ENCODE measurements at places on chromosomes 6 and 20. TPM values are rescaled to one million over a fixed set of nuclear protein-coding genes. Genes with fewer than 3 reads are reported as not detected.

GRCh38 chr6:90406957-90407356, 110.3 kb upstream of the BACH2 start:
- no peak for DNase-seq

DNA sequence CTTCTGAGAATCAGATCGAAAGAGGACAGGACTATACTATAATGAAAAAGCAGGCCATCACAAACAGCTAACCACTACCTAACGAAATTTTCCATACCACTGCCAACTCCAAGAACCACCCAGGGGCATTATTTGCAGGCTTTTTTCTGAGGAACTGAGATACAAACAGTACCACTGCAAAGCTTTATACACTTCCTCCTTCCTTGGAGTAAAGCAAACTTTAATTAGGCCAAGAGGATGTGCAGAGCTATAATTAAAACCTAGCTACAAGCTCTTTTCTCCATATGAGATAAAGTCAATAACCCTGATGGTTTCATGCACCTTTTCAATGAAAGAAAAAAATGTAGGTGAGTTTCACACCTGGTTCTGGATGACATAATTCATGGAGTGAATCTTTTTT, 68.5 kb downstream of the ELOVL5 start:
- DNase-seq: no peak

GRCh38 chr20:63006540-63007359, at the start of gene BHLHE23:
Gene BHLHE23, minus strand, starts transcription at chr20:63006964. Its CDS starts 190 bp downstream, at chr20:63006774.
- no peak for DNase-seq

GRCh38 chr6:36803482-36803881, 35.8 kb downstream of the CPNE5 start:
- DNase-seq: no peak

- no peak for DNase-seq
These were observed 50.0 kb downstream of the CNKSR3 start for GRCh38 chr6:154460306-154461071.

- DNase-seq: no peak
These were observed 3.2 kb upstream of the ANKRD60 start for GRCh38 chr20:58231683-58232082.

GRCh38 chr6:43740961-43741764, 28.8 kb upstream of the VEGFA start:
- no peak for DNase-seq

DNA sequence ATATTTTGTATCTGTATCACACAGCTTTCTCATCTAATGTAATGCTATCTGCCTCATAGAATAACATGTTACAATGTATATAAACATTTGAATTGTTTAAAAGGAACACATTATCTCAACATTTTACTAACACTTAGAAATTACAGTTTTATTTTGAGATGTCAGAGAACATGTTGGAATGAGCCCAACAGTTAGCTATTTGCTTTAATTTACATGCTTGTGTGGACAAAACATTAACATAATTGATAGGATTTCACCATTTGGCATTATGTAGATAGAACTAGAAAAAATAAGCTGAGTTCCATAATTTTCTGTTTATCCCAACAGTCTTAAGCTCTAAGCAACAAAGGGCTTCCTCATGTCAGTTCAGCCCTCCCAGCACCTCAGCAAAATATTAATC, 330.9 kb downstream of the LMBRD1 start:
- no peak for DNase-seq

DNA sequence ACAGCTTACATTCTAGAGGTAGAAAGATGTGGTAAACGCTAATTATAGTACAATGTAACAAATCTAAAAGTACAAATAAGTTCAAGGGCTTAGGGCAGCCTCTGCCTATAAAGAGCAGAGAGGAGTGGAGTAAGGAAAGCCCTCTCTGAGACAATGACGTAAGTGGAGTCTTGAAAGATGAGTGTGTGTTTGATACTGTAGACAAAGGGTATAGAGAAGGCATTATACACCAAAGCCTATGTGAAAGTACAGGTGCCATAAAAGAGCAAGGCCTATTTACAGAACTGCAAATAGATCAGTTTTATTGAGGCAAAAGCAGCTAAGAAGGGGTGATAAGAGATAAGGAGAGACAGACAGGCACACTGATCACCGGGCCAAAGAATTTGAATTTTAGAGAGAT, 10.9 kb downstream of the GOPC start:
- no peak for DNase-seq

DNA sequence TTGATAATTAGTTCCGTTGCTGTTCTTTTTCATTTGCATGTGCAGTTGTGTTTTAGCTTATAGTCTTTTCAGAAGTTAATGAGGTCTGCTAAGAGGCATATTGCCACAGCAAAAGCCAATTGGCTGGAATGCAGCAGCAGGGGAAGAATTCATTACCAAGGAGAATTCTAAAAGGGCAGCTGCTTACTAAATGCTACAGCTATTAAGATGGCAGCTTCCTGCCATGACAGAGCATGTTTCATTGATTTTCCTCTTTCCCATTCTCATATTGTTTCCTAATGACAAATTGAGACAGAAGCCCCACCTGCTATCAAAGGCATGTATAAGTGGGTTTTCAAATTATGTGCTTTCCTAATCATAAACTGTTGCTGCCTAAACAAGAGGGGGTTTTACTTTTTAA, 66.6 kb downstream of the CLVS2 start:
- no peak for DNase-seq

DNA sequence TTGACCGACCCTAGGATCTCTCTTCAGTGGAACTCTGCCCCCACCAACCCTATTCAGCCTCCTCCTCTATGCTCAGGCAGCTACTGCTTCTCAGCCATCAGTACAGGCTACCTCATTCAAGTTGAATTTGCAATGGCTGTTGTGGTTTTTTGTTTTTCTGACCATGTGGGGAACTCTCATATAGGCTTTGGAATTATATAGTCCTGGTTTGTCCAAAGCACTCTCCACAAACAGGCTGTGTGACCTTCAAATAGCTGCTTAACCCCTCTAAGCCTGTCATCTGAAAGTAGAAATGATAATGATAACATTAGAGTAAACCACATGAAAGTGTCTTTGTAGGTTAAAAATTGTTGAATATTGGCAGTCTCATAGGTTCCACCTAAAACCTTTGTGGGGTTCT, 80.3 kb downstream of the UNC5CL start:
- DNase-seq: no peak

GRCh38 chr6:51996296-51996947, 91.0 kb downstream of the PKHD1 start:
- no peak for DNase-seq

DNA sequence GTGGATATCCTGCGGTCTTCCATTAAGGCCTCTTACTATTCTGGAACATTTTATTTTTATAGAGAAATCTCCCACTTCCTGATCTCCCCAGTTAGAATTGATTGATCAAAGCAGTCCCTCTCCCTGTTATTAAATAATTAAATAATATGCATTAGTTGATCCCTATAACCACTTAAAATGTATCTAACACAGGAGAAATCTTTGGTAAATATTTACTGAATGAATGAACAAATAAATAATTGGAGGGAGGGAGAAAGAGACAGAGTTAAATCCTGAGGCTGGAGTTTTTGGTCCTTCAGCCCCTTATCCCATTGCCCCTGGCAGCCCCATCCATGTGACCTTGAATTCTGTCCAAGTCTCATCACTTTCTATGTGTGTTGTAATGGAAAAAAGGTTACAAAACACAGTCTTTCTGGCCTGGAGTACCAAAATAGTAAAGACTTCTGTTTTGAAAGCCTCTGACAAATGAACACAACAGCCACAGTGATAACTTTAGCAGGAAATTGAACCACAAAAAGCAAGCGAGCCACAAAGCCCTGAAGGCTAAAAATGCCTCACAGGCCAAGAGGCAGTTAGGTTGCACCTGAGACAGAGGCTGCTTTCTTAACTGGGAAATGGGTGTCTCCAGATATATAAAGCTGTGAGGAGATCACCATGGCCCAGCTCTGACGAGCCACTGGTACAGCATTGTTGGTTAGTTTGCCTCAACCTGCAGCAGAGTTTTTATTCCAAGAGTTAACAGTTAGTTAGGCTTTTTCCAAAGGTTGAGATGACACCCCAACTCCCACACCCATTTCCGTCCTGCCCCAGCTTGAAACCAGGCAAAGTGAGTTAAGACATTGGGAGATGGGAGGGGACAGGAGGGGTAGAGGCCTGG, 11.3 kb downstream of the NT5E start:
- no peak for DNase-seq

DNA sequence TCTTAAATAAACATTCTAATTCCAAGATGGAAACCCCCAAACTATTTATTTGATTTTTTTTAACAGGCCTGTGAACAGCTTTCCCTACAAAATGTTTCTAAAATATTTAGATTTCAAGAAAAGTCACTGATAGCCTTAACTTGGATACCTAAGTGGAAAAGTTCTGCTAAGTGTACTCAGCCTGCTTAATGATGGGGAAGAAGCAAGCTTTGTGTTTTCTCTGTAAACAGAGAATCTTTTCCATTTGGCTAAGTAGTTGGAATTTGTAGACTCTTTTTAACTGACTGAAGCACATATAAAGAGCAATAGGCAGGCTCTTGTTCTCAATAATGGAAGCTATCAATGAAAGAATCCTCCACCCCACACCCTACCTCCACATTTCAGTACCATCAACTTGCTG, 108.2 kb downstream of the KIF6 start:
- no peak for DNase-seq

DNA sequence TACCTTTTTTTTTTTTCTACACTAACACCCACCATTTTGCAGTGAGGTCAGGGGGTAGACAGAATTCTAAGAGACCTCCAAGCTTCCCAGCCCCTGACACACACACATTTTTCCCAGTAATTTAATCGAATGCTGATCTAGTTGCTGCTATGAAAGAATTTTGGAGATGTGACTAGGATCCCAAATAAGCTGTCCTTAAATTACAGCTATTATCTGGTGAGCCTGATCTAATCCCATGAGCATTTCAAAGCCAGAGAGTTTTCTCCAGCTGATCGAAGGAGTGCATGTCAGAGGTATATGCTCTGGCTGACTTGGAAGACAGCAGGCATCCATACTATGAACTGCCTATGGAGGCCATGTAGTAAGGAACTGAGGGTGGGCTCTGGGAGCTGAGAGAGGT, 503.8 kb upstream of the MARCKS start:
- no peak for DNase-seq

GRCh38 chr6:169253337-169254238, at the start of gene THBS2:
Gene THBS2, minus strand, starts transcription at chr6:169253846. Its CDS starts 3,062 bp downstream, at chr6:169250784.
- DNase-seq: no peak

DNA sequence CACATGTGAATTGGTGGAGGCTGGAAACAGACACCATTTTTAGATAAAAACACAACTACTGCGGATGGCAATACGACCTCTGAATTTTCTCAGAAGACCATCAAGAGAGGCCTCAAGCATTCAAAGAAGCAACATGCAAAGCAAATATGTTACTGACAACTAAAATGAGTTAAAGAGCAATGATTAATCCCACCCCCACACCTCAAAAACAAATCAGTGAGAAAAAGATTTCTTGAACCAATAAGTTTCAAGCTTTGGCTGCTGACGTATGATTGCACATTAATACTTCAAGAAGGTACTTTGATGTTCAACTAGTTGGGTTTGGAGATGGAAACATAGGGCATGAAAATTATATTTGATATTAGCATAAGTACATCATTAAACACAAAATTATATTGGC, 982 bp downstream of the MMUT start:
- DNase-seq: no peak

GRCh38 chr20:46688151-46689081, 828 bp downstream of the TP53RK start:
- DNase-seq: no peak

DNA sequence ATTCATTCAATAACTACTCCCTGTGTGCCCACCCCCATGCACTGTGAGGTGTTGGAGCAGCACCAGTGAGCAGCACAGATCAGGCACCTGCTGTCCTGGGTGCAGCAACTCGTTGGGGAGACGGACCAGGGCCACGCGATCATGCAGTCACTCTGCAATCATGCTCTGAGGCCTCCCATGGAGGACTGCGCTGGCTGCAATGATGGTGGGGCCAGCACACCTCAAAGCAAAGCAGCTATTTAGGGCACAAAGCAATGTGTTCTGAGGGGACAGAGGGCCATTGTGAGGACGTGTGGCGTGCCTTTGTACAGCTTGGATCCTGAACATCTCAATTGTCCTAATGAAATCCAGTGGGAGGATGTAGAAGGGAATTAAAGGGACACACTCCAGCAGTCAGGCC, 41.0 kb upstream of the MPC1 start:
- DNase-seq: no peak

DNA sequence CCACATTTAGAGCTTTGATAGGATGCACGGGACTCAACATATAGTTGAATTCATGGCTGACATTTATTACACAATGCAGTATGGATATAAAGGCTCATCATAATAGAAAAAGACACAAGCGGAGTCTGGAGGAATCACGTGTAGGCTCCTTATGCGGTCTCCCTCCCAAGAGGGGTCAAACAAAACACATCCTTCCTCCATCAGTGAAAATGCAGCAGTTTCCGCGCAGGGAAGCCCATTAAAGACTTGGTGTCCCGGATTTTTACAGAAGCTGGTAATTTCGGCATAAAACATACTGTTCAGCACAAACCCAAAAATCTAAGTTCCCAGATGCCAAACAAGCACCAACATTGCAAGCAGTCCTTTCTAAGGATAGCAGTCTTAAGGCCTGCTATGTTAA, 1.1 kb downstream of the USP45 start:
- DNase-seq: no peak

DNA sequence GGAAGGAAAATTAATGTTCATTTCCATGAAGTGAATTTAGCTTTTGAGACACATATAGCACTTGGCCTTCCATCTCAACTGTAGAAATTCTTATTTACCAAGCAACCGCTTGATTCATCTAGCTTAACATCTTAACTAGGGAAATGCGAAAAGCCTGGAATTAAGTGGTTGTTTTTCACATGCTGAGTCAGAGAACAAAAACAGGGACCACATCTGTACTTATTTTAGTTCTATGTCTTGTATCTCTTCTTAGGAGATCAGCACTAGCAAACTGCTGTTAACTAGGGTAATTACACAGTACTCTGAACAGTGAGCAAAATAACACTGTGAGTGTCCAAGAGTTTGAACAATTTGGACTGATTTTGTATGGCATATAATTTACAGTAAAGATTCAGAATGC, 590.9 kb upstream of the NRSN1 start:
- DNase-seq: no peak

GRCh38 chr20:62220666-62221568, 839 bp upstream of the HRH3 start:
- DNase-seq: no peak

GRCh38 chr6:169962604-169963469, 211.4 kb downstream of the ERMARD start:
- no peak for DNase-seq

Gene TSBP1
- total RNA-seq: not detected

Gene PCNA
- total RNA-seq: 126 TPM

Gene GATA5
- total RNA-seq: 3.8 TPM

Gene RIPPLY2
- total RNA-seq: not detected

Gene SYCP2L
- total RNA-seq: 11.8 TPM

Gene DTD1
- 28.5 TPM for total RNA-seq

Gene CDH26
- total RNA-seq: 13.4 TPM

Gene EYS
- 0.46 TPM for total RNA-seq

Gene ZBTB2
- 14.4 TPM for total RNA-seq

Gene PLTP
- 28.6 TPM for total RNA-seq

Gene USP49
- total RNA-seq: 17.3 TPM

Gene ELOVL2
- 6.0 TPM for total RNA-seq

Measured in progenitor cell of endocrine pancreas (in vitro differentiated cells).